ENCODE measurements at places on chromosomes 1 and 21. TPM values are rescaled to one million over a fixed set of nuclear protein-coding genes. Genes with fewer than 3 reads are reported as not detected.

SLAMF9 gene
- polyA plus RNA-seq = not detected

SPRR3 gene
- polyA plus RNA-seq = 20.3 TPM

C1orf167 gene
- polyA plus RNA-seq = 0.83 TPM

MATN1 gene
- polyA plus RNA-seq = not detected

GLMP gene
- polyA plus RNA-seq = 37.2 TPM

PODN gene
- polyA plus RNA-seq = 10.3 TPM

ARHGEF10L gene
- 71.8 TPM for polyA plus RNA-seq

CFAP107 gene
- not detected for polyA plus RNA-seq

CHIT1 gene
- 0.12 TPM for polyA plus RNA-seq

SPRR2F gene
- polyA plus RNA-seq = 0.90 TPM

TPTE gene
- polyA plus RNA-seq = not detected

SEC16B gene
- 5.6 TPM for polyA plus RNA-seq

All from adipose tissue (tissue), 3 donors.